ENCODE measurements at places on chromosomes 12 and 14.

GRCh38 chr14:71262441-71262840, 355.2 kb downstream of the PCNX1 start:
- no peak for DNase-seq

DNA sequence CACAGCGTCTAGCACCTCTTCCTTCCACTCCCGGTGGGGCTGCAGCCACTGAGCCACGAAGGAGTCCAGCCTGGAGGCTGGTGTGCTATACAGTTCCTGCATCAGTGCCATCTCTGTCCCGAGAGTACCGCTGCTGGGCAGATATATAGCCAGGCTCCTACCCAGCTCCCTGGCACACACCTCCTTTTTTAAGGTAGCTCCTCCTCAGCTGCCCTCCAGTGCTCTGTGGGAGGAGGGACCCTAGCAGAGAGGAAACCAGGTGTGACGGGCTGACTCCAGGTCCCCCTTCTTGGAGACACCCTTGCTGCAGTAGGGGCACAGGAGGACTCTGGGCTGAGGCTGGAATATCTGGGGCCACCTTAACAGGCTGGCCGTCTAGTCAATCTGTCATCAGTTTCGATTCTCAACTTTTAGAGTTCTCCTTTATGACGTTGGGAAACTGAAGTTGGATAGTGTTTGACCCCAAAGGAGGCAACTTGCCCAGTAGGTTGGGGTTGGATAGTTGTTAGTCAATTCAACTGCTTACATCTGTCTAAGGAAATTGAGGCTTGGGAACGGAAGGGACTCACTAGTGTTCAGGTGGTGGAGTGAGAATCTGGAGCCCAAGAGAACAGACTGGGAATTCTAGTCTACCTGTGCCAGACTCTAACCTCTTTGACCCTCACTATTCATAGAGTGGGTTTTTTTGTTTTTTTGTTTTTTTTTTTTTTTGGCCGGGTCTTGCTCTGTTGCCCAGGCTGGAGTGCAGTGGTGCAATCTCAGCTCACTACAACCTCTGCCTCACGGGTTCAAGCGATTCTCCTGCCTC, at the start of gene OASL:
OASL (minus strand) TSS at position 386 of the 808 bp plus-strand sequence; CDS start at position 111, 275 bp downstream.
- peak; percentile 55 for DNase-seq

GRCh38 chr14:26593357-26593756, 4.5 kb downstream of the NOVA1 start:
- no peak for DNase-seq

GRCh38 chr12:113634982-113635381, 163.3 kb upstream of the LHX5 start:
- DNase-seq, result no peak

- DNase-seq, result no peak
These were observed 132.2 kb upstream of the TMTC2 start for GRCh38 chr12:82554529-82554928.

DNA sequence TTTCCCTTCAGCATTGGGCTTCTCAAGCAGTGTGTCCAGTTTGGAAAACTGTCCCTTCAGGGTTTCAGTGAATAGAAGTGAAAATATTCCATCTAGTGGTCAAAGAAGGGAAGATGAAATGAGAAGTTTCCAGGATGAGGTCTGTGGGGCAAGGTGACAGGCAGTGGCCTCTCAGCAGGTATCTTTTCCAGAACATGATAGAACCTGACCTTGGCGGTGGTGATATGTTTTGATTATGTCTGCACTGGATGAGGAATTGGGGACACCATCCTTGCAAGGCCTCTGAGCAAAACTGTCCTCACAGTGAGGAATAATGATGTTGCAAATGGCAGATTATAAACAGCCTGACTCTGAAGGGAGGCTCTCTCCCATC, 4.7 kb downstream of the GPX2 start:
- DNase-seq, result peak; percentile 52

GRCh38 chr14:63647696-63648410, 6.2 kb upstream of the WDR89 start:
- no peak for DNase-seq

GRCh38 chr12:6140651-6141447, 16.4 kb upstream of the VWF start:
- peak; percentile 89 for DNase-seq

- no peak for DNase-seq
These were observed 201.2 kb downstream of the DPF3 start for GRCh38 chr14:72692696-72693095.

DNA sequence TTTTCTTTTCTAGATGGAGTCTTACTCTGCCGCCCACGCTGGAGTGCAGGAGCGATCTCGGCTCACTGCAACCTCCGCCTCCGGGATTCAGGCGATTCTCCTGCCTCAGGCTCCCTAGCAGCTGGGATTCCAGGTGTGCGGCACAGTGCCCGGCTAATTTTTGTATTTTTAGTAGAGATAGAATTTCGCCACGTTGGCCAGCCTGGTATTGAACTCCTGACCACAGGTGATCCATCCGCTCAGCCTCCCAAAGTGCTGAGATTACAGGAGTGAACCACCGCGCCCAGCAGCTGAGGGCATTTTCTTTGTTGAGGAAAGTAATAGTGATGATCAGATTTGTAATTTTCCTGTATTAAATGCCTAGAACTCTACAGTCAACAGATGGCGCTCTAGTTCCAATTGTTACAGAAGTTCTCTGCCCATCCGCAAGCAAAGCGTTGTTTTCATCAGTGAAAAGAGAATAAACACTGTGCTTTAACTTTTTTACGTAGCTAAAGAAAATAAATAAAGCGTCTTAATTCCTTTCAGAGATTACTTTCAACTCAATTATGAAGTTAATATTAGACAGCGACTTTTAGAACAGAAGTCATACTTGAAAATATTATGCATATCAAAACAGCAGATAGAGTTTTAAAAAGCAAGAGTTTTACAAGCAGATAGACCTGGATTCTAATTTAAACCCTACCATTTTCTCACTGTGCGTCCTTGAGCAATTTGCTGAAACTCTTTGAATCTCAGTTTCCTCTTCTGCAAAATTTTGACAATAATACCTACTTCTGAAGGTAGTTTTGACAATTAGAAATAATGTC, 335.1 kb downstream of the DUSP6 start:
- peak; percentile 77 for DNase-seq

DNA sequence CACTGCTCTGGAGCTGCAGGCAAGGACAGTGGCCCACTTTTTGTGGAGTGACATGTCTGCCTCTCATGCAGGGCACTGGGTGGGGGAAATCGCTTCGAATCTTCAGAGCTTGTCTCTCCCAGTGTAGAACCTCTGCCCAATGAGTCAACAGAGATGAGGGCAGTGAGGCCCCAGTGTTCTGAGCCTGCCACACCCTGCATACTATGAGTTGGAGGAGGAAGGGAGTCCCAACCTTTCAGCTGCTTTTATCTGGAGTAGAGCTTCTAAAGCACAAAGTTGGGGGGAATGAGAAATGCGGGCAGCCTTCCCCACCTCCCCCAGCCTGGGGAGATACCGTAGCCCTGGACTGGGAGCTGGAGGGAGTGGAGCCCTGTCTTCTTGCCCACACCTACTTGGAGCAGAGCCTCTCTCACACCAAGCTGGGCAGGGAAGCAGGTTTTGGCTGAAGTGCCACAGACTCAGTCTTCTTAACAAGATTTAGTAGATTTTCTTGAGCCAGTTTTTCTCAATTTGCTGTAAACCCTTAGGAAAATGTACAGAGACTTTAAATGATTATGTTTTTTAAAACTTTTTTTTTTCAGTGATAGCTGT, 159.1 kb downstream of the ADGRD1 start:
- DNase-seq, result no peak

DNA sequence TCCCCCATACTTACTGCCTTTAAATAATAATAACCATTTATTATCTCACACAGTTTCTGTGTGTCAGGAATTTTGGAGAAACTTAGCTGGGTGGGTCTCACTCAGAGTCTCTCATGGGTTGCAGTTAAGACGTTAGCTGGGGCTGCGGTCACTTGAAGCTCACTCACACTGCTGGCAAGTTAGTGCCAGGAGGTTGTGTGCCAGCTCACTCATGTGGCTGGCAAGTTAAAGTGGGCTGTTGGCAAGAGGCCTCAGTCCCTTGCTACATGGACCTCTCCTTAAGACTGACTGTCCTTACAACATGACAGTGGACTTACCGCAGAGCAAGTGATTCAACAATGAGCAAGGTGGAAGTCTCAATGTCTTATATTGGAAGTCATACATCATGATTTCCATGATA, 61.3 kb upstream of the AVPR1A start:
- DNase-seq, result no peak

- DNase-seq, result peak; percentile 82
These were observed 47.4 kb downstream of the TCHP start for GRCh38 chr12:109947521-109947920.

- no peak for DNase-seq
These were observed 6.9 kb downstream of the PGF start for GRCh38 chr14:74948228-74949175.

DNA sequence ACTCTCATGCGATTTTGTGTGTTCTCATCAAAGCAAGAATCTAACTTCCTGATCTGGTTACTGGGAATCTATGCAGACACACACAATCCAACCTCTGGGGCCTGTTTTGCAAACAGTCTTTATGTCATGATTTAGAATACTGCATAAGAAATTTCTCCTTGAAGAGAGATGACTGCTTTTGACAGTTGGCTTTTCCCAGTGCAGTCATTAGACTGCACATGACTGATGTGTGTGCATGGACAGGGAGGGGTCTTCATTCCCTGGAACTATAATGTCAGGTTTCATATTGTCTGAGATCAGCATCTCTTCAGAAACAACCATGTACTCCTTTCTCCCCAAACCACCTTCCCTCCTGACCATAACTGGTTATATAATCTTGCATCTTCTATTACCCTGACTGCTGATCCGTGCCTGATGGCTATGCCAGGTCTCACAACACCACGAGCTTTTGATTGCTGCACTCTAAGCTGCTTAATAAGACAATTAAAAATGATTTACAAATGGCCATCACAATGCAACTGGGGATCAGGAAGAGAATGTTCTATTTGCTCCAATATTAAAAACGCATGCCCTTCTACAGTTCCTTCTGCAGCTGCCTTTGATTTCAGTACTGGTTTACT, 995.4 kb downstream of the NRXN3 start:
- DNase-seq, result no peak

- no peak for DNase-seq
These were observed 7.4 kb downstream of the LRP1-AS start for GRCh38 chr12:57139796-57140649.

DNA sequence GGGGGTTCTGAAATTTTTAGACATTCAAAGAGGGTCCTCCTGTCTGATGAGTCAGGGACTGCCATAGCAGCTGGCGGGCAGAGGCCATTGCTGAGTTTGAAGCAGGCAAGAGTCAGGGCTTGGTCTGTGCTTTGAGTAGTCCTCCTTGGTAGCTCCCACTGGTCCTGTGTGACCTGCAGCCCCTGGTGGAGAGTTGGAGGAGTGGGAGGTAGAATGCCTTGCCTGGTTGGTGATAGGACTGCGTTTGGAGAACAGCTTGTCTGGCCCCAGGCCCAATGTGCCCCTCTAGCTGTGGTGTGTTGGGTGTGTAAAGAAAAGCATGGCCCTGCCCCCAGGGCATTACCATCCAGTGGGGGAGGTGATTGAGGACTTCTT, 116.7 kb downstream of the BEGAIN start:
- DNase-seq, result no peak

- DNase-seq, result no peak
These were observed 589.8 kb upstream of the ATP2B1 start for GRCh38 chr12:90298289-90298948.

- DNase-seq, result no peak
These were observed 57.8 kb downstream of the C14orf132 start for GRCh38 chr14:96096639-96097610.

DNA sequence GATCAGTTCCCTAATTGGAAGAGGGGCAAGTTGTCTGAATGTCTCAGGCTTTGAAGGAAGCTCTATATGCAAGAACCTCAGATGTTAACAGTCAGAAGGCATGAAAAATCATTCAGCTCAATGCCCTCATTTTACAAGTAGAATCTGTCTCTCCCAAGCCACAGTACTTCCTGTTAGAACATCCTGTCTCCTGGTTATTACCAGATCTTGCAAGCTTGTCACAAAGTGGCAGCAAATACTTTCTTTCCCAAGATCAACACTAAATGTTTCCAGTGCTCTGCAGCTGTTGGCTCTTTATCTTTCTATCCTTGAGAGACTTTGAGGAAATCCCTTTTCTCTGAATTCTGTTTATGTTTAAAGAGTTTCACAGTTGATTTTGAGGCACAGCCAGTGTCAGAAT, 235.5 kb downstream of the AKAP6 start:
- DNase-seq, result peak; percentile 59

DNA sequence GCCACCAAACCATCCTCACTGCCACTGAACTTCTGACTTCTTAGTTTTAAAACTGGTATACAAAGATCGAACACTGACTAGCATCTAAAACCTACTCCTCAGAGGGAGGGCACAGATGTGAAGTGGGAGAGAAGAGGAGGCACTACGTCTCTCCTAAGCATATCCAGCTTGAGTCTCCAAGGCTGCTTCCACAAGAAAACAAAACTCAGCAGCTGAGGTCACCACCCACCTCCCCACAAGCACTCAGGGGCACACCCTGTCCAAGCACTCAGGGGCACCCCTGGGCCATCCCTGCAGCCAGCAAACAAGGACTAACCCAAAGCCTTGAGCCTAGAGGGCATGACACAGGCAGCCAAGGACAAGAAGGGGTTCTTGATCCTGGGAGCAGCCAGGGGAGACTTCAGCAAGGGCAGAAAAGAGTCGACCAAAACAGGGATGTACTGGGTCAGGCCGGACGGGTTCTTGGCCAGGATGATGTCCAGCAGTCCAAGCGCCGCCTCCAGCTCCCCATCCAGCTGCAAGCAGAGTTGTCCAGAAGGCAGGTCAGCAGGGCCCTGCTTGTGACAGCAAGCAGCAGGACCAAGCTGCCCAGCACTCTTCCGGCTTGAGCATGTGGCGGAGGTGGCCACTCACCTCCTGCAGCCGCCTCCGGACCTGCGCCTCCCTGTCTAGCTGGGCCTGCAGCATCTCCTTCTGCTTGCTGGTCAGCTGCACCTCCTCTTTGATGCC, 34.8 kb downstream of the GCN1 start:
- DNase-seq, result no peak

GRCh38 chr12:48070731-48071130, 35.1 kb downstream of the SENP1 start:
- DNase-seq, result no peak

DNA sequence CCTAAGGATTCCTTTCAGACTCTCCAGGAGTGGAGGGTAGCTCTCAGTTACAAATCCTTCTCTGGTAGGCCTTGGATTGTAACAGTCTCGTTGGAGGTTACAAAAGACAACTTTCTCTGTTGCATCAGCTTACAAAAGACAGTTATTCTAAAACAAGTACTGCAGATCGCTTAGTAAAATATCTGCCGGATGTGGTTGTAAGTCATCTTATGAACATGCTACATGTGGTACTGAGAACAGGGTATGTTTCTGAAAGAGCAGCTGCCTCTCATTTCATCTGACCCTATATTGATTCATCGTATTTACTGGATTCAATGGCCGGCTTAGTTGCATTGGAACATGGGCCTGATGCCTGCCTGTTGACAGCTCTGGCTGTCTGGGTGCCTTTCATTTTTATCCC, 157.4 kb downstream of the PTCSC3 start:
- peak; percentile 58 for DNase-seq

GRCh38 chr14:92302481-92302880, 20.5 kb upstream of the SLC24A4 start:
- DNase-seq, result no peak

- no peak for DNase-seq
These were observed 234.5 kb upstream of the SSTR1 start for GRCh38 chr14:37972941-37973887.
